Activated CD8-positive, alpha-beta memory T cell treated with anti-CD3 and anti-CD28 coated beads for 1 hour (primary cell): ENCODE measurements at places on chromosomes 2 and 18.

GRCh38 chr2:105522645-105523044 is 123.8 kb upstream of the FHL2 start:
- no peak for DNase-seq

DNA sequence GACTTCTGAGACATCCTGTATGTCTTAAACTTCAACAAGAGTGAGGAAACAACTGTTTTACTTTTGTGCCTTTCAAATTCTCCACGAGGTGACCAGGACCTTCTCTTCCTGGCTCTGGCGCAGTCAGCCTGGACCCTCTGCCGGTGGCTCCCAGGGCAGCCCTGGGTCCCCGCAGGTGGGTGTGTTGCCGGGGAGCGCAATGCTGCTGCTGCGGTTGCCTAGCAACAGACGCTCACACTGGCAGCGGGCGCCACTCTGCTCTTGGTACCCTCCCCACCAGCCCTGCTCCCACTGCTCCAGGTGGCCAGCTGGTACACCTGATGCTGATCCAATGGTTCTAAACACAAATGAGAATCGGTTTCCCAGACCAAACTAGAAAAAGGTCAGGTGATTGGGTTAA is 58.7 kb downstream of the GNAL start:
- no peak for DNase-seq

DNA sequence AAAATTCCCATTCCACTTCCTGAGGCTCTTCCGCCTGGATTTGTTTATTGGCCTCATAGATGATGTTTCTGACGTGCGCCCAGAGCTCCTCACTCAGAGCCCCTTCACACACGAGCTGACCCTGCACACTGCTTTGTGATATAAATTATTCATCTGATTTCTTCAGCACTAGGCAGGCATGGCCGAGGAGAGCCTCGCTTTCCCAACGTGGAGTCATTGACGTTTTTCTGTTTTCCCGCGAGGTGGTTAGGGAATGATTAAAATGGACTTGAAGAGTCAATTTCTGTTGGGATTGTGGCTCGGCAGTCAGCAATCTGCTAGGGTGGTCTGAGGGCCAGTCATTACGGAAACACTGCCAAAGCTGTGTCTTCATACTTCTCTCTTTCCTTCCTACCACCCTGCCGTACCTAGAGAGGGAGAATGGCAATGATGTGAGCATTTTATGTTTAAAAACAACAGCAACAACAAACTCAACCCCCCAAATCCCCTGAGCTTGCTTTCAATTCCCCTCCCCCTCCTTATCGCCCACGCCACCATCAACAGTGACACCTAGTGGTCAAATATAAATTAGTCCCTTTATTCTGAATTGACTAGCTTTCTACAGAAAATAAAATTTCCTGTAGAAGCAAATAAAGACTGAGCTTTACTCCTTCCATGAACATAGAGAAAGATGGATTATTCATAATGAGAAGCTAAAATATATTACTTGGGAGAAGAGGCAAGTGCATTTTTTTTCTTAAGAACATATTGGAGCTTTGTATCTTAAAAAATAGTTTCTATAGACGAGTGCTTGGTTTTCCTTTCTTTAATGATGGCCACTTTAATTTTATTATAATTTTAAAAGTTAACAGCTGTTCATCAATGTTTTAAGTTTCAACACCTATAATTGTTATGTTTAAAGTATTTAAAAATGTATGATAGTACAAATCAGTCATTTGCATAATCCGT is 285.1 kb downstream of the MTX2 start:
- no peak for DNase-seq

DNA sequence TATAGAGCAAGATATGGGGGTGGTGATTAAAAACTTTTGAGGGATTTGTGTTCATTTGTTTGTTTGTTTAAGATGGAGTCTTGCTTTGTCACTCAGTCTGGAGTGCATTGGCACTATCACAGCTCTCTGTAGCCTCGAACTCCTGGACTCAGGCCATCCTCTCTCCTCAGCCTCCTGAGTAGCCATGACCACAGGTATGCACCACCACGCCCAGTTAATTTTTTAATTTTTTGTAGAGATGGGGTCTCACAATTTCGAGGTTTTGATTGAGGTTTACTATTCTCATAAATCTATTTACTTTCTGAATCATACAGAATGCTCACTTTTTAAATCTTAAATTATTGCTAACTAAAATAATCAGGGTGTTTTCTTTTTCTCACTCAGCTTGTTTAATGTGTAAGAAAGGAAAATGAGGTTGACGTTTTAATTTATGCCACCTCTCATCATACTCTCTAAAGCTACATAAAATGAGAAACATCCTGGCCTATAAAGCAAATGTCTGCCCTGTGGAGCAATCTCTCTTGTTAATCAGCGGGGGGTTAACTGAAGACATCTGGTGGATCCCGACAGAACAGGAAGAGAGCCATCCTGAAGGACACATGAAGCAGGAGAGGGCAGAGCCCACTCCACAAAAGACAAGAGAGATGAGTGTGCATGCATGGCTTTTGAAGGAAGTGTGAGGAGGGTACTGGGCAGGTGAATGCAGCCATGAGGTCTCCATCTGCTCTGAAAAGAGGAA is 589.1 kb upstream of the SLC8A1 start:
- DNase-seq: no peak

GRCh38 chr2:166439078-166439477 is 55.0 kb downstream of the SCN7A start:
- no peak for DNase-seq

- no peak for DNase-seq
Measured at GRCh38 chr2:19725392-19725791, 176.4 kb downstream of the TTC32 start.

GRCh38 chr18:48613589-48614404 is 75.0 kb downstream of the CTIF start:
- DNase-seq: no peak

DNA sequence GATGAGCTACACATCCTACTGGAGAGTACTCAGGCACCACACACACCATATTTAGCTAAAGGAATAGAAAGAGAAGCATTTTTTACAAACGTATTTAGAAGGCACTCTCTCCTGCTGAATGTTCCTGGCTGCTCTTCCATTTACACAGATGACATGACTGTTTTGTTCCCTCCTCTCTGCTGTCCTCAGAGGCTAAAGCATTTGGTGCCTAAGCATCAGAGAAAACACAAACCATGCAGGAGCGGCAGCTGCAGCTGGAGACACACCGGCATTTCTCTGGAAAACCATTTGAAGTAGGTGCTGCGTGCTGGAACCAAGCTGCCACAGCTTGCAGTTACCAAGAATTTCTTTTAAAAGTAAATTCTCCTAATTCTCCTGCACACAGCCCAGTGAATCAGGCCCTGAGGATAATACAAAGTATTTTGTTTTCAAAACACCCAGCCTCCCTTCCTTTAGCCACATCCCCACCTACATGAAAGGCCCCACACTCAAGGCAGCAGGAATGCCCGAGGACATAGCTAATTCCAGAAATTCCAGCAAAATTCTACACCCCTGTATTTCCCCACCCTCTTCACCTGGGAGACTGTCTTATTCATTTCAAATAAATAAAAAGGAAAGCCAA is 488.9 kb upstream of the SOX11 start:
- no peak for DNase-seq

- DNase-seq: no peak
Measured at GRCh38 chr18:76458522-76459311, 36.3 kb downstream of the ZNF516 start.

DNA sequence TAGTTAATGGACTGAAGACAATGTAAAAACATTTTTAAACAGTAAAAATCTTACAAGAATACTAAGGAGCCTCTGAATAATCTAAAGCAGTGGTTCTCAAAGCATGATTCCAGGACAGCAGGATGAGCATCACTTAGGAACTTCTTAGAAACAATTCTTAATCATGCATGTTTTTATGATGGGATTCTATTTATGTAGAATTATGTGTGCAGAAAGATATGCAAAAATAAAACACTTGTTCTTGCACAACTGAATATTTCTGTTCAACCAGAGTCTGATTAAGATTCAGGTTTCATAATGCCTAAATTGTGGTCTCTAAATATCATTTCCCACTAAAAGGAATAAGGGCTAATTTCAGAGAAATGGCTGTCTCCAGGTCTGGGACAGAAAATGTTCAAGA is 69.2 kb upstream of the MTIF2 start:
- DNase-seq: no peak

- no peak for DNase-seq
Measured at GRCh38 chr18:25100418-25100817, 251.5 kb downstream of the ZNF521 start.

DNA sequence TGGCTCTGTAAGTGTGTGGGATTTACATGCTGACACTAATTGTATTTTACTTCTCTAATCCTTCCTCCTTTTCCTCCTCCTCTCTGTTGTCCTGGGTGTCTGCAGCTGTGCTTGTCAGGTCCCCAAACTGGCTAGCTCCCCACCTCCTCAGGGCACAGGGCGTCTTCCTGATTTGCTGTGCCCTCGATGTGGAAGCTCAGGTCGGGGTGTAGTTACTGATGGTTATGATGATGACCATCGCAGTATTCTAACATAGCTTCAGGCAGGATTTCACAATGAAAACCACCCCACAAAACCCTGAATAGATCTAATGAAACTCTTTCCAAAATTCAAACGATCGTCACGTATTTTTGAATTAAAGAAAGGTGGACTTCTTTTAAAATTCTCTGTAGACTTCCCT is 428.4 kb downstream of the TGIF1 start:
- DNase-seq: no peak

DNA sequence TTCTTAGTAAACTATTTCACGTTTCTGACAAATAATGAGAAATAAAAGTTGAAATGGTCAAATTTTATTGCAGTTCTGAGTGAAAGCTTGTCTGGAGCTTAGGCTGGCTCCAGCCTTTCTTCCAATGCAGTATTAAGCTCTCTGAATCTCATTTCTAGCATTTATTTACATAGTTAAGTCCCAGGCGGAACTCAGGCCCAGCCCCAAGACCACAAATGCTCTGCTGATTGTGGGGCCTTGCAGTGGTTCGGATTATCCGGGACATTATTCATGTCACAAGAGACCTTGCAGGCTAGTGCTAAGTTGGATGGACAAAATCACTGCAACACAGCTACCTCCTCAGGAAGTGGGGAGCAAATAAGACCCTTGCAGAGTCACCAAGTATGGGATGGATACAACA is 2009.3 kb upstream of the CELF4 start:
- no peak for DNase-seq

GRCh38 chr18:45684341-45685115 is 39.5 kb upstream of the SLC14A1 start:
- DNase-seq: no peak

DNA sequence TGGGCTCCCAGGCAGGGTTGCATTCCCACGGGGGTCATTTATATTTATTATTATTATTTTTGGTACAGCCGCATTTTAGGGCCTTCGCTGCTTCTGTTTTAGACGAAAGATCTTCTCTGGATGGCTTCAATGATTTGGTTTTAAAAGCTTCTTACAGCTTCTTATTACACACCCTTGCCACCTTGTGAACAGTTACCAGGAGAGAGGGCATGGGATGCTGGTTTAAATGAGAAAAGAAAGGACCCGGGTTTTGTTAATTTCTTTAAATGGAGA is 1.7 kb downstream of the SH3RF3 start:
- DNase-seq: no peak

DNA sequence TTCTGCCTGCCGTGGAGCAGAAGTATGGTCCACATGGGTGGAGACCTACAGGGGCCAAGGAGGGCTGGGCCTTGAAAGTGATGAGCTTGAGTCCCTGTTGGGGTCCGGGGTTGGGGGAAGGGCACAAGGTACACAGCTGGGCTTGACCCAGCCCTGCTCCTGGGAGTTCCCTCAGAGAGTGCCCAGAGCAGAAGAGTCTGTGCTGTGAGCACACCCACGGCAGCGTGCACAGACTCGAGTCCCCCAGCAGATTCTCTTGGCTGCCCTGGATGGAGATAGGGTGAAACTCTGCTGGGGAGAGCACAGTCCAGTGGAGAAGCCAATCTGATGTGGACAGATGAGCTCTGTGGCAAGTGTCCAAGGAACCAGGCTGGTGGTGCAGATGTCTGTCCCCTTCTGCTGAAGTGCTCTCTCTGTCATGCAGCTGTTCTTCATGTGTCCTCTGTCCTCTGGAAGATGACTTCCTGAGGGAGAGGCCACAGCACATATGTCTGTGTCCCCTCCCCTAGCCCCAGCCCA is 27.5 kb downstream of the INPP4A start:
- no peak for DNase-seq

DNA sequence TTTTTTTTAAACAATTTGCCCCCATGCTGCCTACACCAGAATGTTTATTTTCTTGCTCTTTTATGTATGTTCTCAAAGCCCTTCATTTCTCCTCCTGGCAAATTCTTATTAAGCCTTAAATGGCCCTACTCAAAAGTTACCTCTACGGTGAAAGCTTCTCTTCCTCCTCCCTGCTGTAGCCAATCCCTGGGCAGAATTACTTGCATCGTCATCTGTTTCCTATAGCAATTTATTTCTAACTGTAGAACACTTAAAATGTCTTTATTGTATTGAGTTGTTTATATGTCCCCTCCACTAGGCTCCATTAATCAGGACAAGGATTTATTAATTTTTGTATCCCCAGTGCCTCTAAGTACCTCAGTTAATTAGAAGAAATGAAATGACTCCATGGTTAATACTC is 2.5 kb upstream of the RAD51AP2 start:
- DNase-seq: no peak

DNA sequence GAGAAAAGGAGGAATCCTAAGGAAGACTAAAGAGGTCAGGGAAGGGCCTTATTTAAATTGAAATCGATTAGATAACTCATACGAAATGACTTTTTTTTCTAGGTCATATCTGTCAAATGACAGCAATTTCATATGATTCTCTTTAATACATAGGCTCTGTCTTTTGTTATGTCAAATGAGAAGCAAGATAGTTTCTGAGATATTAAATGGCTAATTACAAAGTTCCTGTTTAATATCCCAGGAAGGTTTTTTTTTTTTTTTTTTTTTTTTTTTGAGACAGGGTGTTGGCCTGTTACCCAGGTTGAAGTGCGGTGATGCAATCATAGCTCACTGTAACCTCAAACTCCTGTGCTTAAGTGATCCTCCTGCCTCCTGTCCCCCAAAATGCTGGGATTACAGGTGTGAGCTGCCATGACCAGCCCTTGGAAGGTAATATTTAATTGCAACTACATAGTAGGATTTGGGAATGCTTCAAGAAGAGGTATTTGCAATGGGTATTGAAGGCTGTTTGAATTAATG is 48.0 kb upstream of the RMND5A start:
- DNase-seq: no peak

DNA sequence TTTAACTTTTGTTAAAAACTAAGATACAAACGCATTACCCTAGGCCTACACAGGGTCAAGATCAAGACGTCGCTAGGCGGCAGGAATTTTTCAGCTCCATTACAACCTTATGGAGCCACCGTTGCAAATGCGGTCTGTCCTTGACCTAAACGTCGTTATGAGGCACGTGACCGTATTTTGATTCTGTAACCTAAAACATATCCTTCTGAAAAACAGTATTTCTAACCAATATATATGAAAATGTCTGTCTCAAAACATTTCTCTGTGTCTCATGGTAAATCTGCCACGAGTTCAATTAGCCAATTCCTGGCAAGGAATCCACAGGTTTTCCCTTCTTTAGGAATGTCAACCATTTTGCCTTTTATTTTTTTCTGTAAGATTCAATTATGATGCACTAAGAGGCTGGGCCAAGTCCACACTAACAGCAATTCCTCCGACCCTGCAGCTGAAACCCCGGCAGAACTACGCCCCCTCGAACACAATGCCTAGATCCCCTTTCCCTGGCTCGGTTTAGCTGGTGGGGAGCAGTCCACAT is 1.7 kb downstream of the RTN4 start:
- DNase-seq: no peak
